ENCODE measurements at places on chromosomes 1 and 21. TPM values are rescaled to one million over a fixed set of nuclear protein-coding genes. Genes with fewer than 3 reads are reported as not detected.

DNA sequence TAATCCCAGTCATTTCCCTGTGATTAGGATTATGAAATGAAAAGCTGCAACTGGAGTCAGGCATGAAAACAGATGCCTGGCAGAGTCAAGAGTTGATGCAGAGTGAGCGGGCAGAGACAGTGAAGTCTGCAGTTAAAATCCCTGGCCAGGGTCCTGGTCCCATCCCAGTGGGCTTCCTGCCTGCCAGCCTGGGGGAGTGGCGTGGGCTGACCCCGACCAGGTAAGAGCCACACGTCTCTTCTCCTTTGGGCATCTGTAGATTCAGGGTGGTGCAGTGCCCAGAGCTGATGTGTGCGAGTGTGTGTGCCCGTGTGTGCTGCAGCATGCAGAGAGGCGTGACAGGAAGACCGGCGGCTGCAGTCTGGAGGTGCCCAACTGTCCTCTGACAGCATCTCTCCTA lies 6.2 kb upstream of the KIAA1614 start:
- DNase-seq = no peak

- no peak for DNase-seq
These were observed 55.9 kb downstream of the RRAGC start for GRCh38 chr1:38803647-38804046.

The MED8 gene
- 33.9 TPM for total RNA-seq

The RHD gene
- total RNA-seq = 0.66 TPM

GRCh38 chr1:35834218-35834617 lies 26.4 kb downstream of the AGO4 start:
- DNase-seq = no peak

The LIX1L gene
- total RNA-seq = 2.5 TPM

DNA sequence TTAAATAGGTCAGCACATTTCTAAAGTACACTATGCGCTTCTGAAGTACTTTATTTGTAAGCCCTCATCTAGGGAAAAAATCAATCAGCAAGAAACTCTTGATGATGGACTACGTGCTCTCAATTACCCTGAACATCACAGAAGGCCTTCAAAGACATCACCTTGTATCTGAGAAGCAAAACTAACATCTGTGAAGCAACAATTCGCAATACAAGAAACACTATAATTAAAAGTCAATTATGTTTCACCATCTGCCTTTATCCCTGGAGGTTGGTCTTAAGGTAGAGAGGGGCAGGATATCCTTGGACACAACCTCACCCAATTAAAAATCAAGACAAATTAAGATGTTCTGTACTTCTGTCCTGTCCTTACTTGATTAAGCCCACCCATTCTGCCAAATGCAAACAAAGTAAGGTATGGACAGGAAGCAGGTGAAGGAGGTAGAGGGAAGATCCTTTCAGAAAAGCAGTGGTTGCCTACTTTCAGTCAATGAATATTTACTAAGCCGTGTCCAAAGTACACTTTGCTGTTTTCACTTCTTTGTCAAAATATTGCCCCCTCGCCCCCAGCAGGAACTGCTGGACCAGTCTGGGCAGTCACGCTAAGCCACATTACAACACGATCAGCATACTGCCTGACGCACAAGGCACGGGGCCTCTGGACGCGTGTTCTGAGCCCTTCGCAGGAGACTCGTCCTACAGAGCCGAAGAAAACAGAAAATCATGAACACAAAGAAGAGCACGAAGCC lies 887 bp downstream of the SLC19A2 start:
- peak; percentile 65 for DNase-seq

The ARHGEF19 gene
- 15.9 TPM for total RNA-seq

DNA sequence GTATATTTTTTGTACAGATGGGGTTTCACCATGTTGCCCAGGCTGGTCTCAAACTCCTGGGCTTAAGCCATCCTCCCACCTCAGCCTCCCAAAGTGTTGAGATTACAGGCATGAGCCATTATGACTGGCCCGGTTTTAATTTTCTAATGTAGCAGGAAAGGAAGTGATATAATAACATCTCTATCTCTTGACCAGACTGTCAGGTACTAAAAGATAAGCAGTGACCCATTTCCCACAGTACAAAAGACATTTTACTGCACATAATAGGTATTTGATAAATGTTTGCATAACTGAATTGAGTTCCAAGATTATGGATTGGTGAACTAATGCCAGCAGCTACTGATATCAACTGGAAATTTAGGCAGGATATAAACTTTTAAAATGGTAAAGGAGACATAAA lies 4.0 kb downstream of the NVL start:
- DNase-seq = no peak

DNA sequence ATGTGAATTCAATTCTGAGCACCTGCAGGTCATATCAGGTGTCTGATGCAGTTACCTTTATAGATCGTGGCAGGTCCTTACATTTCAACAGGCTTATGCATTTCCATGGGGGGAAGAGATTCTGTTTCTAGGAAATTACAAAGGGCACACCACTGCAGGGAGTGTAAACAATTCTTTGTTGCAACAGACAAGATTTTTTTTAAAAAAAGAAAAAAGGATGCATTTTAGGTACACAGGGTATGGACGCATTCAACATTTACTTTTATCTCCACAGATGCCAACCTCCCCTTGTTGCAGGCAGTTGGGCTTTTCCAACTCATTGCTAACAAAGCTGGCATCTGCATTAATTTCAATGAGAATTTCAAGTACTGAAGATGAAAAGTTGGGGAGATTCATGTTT lies 13.5 kb upstream of the TEKT2 start:
- no peak for DNase-seq

DNA sequence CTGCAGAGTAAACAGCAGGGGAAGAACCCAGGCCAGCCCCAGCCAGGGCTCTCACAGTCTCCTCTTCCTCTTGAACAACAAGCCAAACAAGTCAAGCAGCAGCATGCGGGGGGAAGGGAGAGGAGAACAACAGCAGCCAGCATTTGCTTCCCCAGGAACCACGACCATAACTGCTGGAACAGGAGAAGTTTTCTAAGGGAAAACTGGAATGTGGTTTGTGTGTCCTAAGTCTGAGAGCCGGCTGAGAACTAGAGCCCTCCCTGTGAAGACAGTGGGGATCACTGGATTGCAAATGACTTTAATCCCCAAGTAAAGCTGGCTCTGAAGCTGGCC lies 48.2 kb downstream of the COQ8A start:
- no peak for DNase-seq

- no peak for DNase-seq
These were observed 9.3 kb upstream of the PIGC start for GRCh38 chr1:172453153-172453545.

GRCh38 chr1:51433269-51433971 lies 85.6 kb downstream of the EPS15 start:
- DNase-seq = peak; percentile 16

The ORC1 gene
- total RNA-seq = 19.5 TPM

DNA sequence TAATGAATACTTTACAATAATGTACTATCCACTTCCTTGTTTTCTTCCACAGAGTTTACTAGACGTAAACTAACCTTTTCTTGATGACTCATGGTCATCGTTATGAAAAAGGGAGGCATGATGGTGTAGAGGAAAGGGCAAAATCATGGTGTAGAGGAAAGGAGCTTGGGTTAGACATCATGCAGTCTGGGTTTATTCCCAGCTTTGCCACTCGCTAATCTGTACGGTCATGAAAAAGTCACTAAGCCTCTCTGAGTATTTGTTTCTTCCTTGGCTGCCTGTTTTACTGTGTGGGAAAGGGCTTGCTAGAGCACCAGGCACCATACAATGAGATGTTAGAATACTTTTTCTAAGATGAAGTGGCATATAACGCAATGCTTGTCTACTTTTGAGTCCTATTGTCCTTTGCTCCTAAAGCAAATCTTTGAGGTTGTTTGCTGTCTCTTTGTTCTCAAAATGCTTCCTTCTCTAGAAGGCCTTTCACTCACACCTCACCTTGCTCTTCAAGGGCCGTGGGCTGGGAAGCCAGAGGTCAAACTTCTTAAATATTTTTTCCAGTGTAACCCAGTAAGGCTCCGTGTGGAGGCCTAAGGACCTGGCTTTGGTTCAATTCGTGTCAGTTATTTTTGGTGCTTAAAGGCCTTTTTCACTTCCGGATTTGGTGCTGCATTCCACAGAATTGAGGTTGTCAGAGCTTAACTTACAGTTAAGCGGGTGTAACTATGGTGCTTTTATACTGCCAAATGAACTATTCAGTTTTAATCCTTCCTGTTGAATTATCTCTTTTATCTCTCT lies 9.9 kb upstream of the ETV3 start:
- DNase-seq = peak; percentile 47

DNA sequence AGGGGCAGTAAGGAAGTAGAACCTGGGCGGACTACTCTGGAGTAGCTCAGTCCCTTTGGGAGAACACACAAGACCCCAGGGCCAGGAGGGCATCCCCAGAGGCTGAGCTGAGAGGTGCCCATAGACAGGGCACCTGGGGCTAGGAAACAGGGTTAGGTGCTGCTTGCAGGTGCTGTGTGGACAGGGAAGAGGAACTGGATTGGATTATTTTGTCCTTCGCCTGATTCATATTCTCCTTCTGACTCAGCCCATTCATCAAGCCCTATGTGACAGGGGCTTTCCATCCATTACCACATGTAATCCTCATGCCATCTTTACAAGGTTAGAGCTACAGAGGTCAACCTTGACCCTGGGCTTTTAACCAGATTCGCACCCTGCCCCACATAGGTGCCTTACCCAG lies 183.9 kb downstream of the C1orf94 start:
- DNase-seq = no peak

GRCh38 chr1:167747988-167748387 lies 26.2 kb downstream of the MPZL1 start:
- no peak for DNase-seq

The ADAMTS4 gene
- not detected for total RNA-seq

DNA sequence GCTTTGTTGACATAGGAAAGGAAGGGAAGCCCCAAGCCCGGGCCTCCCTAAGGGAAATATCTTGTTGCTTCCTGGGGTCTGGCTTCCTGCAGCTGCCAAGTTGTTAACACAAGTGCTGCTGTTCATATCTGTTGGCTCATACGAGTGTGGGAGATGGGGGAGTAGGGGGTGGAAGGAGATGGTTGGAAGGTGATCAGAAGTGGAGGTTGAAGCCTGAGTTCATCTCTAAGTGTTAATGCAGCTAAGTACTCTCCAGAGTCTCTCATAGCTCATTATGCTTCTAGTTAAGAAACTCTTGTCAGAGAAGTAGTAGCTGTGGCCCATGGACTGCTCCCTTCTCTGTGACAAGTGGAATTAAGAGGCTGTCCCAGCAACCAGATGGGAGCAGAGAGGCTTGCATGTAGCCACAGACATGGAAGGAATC lies 319.2 kb upstream of the SPAG17 start:
- no peak for DNase-seq

The CEP85 gene
- 25.8 TPM for total RNA-seq

GRCh38 chr1:8472668-8473067 lies 154.8 kb downstream of the SLC45A1 start:
- DNase-seq = no peak

DNA sequence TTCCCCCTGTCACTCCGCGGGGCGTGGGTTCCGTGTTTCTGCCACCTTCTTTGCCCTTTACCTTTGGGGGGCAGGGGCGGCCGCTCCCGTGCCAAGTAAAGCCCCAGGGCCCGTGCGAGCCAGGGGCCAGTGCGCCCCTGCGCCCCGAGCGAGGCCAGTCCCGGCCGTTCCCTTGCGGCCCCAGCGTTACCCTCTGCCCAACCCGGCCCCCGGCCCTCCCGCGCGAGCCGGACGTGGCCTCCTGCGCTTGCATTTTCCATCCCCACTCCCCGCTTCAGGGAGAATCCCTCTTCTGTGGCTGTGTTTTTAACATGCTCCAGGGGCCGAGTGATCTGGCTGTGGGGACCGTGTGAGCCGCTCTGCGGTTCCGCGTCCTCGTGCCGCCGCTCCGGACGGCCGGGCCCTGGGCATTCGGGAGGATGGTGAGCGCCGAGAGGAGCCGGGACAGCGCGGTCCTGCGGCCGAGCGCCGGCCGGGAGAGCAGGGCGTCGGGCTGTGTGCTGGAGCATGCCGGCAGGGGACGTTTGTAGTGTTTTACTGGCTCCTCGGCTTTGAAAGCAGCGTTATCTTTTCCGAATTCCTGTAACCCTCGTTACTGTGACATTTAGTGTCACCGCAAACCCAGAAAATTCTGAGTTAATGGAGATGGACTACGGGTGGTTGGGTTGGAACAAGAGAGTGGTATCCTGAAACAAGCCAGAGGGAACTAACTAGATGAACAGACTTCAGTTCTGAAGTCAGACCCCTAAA lies 1.0 kb downstream of the GALNT2 start:
- DNase-seq = peak; percentile 46

The BTG2 gene
- total RNA-seq = 116 TPM

The CSF3R gene
- total RNA-seq = not detected

GRCh38 chr1:189804352-189804751 lies 673.3 kb downstream of the BRINP3 start:
- DNase-seq = no peak

DNA sequence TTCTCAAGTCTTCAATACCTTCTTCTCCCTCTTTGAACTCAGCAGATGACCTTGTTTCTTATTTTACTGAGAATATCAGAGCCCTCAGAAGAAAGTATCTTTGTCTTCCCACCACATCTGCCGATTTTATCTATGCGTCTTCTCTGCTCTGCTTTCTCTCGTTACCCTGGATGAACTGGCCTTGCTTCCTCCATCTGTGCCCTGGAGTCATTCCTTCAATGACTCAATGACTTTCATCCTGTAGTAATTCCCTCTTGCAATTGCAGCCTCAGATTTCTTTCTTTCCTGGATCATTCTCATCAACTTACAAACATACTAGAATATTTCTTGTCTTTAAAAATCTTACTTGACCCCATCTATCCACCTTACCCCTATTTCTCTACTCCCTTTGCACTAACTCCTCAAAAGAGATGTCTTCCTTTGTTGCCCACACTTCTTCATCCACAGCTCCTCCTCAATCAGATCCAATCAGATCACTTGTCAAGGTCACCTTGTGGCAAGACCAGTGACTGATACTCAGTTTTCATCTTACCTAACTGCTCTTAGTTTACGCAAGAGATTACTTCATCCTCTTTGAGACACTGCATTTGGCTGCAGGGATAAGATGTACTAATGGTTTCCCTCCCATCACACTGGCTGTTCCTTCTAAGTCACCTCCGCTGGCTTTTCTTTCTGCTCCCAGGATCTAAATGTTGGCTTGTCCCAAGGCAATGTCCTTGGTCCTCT lies 8.2 kb upstream of the TGFBR3 start:
- no peak for DNase-seq

The CYP2J2 gene
- not detected for total RNA-seq

The UBASH3A gene
- not detected for total RNA-seq

The ITGB2 gene
- not detected for total RNA-seq

DNA sequence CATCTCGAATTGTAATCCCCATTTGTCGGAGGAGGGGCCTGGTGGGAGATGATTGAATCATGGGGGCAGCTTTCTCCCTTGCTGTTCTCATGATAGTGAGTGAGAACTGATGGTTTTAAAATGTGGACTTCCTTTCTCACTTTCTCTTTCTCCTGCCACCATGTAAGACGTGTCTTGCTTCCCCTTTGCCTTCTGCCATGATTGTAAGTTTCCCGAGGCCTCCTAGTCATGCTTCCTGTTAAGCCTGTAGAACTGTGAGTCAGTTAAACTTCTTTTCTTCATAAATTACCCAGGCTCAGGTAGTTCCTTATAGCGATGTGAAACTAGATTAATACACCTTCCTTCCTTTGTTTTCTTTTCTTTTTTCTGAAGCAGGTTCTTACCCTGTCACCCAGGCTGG lies 13.9 kb downstream of the DNAJC6 start:
- DNase-seq = no peak

The BLZF1 gene
- total RNA-seq = 8.4 TPM

- no peak for DNase-seq
These were observed 576 bp downstream of the ZFP69 start for GRCh38 chr1:40477678-40478053.

GRCh38 chr1:76465030-76465429 lies 390.5 kb downstream of the ST6GALNAC3 start:
- DNase-seq = no peak

GRCh38 chr1:180310095-180310494 lies 80.0 kb downstream of the LHX4 start:
- no peak for DNase-seq

The VWA5B1 gene
- total RNA-seq = not detected

The CHIA gene
- not detected for total RNA-seq

The PTGER3 gene
- not detected for total RNA-seq

Data from HT-29 (cell line).